ENCODE measurements at places on chromosomes 5 and 9.

DNA sequence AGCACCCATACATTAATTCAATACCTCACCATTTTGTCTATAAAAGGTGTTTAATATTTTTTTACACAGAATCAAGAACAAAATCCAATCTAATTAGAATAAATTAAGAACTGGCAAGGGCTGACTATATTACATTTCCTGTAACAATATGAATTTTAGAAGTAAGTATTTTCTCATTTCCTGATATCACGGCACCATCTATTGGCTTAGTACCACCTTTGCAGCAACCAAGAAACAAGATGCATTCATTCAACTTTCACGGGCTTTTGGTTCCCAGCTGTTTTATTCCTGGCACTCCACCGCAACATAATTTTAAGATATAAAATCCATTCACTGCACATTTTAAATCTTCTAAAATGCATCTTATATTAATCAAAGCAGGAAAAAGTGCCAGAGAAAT is 20.6 kb downstream of the PSMB7 start:
- no peak for DNase-seq

GRCh38 chr9:127485995-127486394 is 34.7 kb downstream of the LRSAM1 start:
- no peak for DNase-seq

DNA sequence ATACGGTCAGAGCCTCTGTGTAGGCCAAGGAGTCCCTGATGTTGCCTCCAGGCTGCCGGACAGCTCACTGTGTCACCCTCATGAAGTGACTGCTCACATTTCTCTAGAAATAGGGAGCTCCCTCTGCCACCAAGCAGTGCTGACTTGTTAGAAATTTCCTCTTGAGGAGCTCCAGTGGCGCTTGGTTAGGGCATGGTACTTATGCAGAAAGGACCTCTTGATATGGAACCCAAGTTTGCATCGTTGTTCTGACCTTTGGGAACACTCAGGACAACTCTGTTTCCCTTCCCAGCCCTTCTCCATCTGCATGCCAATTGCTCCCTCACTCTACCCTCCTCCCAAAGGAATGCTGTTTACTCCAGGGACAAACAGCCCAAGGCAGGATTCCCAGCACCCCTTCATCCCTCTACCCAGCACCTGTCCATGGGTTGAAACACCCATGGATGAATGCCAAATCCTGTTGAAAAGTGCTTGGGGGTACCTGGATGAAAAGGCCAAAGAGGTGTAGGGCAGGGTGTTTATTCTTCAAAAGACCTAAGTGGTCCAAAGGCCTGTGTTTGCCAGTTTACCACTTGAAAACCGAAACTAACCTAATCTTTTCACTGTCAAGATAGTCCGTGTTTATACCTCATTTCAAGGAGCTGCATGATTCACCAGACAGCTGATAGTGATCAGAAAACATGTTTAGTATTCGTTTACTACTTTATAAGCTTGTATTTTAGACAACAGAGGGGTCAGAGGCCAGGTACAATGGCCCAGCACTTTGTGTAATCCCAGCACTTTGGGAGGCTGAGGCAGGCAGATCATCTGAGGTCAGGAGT is 51.1 kb downstream of the KLF4 start:
- no peak for DNase-seq

- DNase-seq: no peak
Observed at GRCh38 chr5:150612905-150613670, 27.4 kb upstream of the SYNPO start.

DNA sequence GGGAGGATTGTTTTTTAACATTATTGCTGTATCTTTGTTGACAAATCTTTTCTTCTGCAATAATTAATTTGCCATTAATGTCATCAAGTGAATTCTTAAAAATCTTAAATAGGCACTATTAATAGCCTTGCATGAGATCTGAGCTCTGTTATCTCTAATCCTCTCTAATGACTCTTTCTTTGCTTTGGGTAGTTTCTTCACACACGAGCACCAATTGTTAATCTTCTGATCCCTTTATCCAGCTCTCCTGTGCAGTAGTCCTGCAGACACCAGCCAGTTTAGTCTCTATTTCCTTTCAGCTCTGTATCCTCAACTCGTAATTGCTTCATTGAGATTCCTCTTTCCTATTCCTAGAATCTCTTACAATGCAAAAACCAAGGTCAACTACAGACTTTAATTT is 8.1 kb downstream of the SPINK14 start:
- no peak for DNase-seq

GRCh38 chr5:81212211-81212751 is 20.8 kb upstream of the CKMT2 start:
- DNase-seq: peak; percentile 31

- DNase-seq: no peak
Observed at GRCh38 chr9:91720751-91721705, 229.0 kb downstream of the ROR2 start.

GRCh38 chr9:85024374-85024773 is 354.8 kb downstream of the NTRK2 start:
- DNase-seq: no peak

Data from epithelial cell of proximal tubule (primary cell).